Stimulated activated CD4-positive, alpha-beta T cell treated with anti-CD3 and anti-CD28 coated beads, Interleukin-1b, Interleukin-23, amount 100 ng/mL, for 1 hour (primary cell): ENCODE measurements at places on chromosomes 13 and 19.

DNA sequence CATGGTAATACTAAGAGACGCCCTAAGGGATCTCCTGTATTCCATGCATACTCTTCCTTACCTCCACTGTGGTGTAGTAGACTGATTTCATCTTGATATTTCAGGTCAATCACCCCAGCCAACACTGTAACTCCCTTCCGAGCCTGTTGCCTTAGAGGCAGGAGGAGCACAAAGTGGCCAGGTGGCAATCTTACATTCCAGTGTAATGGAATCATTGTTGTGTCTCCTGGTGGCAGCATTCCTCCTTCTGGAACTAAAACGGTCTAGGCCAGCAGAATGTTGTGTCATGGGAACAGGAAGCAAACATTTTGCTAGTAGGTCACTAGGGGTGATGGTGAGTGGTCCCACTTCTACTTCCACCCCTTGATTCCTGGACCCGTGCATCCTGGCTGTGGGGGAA lies 405.7 kb upstream of the SLC10A2 start:
- DNase-seq: no peak

GRCh38 chr13:85068231-85068630 lies 731.0 kb downstream of the SLITRK6 start:
- no peak for DNase-seq

DNA sequence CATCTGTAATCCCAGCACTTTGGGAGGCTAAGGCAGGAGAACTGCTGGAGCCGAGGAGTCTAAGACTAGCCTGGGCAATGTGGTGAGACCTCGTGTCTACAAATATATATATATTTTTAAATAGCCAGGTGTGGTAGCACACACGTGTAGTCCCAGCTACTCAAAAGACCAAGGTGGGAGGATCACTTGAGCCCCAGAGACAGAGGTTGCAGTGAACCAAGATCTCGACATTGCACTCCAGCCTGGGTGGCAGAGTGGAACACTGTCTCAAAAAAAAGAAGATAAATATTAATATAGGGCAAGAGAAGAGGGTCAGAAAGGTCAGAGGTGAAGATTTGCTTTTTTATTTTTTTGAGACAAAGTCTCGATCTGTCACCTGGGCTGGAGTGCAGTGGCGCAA lies 5.5 kb upstream of the MRPL4 start:
- no peak for DNase-seq

GRCh38 chr19:9008667-9009066 lies 1.5 kb downstream of the MUC16 start:
- no peak for DNase-seq

DNA sequence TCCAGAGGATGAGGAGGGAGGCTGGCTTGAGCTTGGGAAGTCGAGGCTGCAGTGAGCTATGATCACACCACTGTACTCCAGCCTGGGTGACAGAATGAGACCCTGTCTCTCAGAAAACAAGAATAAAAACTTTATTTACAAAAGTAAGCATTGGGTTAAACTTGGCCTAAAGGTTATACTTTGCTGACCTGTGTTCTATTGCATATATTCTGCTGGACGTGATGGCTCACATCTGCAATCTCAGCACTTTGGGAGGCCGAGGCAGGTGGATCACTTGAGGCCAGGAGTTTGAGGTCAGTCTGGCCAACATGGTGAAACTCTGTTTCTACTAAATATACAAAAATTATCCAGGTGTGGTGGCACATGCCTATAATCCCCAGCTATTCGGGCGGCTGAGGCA lies 6.6 kb upstream of the ARHGEF18 start:
- no peak for DNase-seq

GRCh38 chr13:94480672-94481145 lies 1.2 kb upstream of the DCT start:
- no peak for DNase-seq

DNA sequence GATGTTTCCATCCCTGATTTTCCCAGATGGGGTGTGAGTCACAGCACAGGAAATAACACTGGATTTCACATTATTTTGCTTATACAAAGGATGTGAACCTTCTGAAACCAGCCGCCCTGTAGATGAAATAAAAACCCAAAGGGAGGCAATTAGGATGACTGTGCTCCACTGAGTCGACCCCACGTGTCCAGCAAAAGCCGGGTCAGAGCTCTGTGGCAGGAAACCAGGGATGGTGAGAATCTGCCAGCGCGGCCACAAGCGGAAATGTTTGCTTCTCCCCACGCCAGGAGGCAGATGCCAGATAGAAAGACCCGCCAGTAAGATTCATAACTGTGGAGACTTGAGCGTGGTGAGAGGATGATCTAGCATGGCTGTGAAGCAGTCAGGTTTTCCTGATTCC lies 764.4 kb downstream of the LIG4 start:
- no peak for DNase-seq

DNA sequence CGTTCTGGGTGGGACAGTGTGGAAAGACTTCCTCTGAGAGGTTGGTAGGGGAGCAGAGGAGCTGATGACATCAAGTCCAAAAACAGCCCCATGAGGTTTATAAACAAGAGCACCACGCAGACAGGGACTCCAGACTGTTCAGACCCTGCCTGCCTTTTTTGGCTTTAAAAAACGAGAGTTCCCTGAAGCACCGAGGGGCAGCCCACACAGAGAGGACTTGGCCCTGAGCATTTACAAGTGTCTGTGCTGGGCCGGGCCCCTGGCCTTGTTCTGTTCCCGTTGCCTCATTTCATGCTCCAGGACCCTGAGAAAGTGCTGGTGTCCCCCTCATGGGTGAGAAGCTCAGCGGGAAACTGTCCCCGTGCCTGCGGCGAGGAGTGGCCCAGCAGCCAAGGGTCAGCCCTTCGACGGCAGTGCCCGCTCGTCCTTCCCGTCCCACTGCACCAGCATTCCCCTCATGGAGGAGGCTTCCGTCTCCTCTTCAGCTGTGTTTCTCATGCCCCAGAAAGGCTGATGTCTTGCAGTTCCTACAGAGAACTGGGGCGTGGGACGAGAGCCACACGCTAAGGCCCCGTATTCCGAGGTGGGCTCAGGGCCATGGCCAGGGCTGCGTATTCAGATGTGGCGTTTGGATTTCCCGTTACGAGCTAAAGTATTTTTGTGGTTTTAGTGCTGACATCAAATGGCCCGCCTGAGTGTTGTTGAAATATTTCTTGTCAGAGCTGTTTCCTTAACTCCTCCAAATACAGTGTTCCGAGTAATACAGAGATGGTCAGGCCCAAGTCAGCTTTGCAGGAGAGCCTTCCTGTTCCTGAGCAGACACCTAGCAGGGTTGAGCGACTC lies 93.5 kb downstream of the ATP11A start:
- no peak for DNase-seq

DNA sequence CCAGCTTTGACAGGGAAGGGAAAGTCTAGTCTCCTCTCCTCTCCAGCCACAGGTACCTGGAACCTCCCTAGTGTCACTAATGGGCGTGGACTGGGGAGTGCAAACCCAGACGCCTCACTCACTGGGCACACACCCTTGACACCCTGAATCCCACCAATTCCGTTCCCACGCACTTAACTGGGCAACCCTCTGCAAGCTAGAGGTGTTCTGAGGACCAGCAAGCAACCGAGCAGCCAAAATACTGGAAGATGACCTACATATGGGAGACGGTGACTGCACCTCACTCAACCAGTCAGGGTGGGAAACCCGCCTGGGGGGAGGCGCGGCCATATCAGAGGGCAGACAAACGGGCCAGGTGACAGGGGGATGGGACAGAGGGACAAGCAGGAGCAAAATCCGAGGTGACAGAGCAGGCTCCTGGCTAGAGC lies 991 bp downstream of the ABHD17A start:
- no peak for DNase-seq

GRCh38 chr19:19280561-19280960 lies 7.5 kb upstream of the TM6SF2 start:
- DNase-seq: no peak

DNA sequence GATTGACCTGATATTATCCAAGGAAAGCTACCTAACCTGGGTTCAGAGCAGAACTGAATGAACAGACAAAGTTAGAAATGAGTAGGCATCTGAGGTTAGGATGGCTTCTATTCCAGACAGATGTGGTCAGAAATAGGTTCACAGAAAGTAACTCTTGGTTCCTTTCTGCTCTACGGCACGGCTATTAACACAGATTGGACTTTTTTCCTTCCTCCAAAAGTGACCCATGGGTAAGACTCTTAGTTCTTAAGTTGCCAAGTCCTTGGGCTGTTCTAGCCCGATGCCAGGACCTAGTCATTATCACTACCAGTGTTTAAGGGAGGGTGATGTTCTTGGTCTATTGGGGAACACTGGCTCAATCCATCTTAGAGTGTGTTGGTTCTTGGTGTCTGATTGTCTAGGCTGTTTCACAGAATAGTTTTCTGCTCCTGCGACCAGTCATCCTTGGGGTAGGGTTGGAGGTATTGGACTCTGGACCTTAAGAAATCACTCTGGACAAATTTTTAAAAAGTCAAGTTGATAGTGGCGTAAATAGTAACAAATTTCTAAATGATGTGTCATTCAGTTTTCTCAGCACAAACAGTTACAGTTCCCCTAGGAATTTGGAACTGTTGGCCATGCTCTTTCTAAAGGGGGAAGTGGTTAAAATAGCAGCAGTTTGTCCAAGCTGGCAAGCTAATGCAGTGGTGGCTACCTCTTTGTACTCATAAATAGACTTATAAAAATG lies 60.1 kb upstream of the MYCBP2 start:
- no peak for DNase-seq

GRCh38 chr19:38845374-38846024 lies 4.3 kb downstream of the HNRNPL start:
- DNase-seq: no peak

GRCh38 chr19:44847144-44848035 lies 1.3 kb downstream of the NECTIN2 start:
- no peak for DNase-seq

DNA sequence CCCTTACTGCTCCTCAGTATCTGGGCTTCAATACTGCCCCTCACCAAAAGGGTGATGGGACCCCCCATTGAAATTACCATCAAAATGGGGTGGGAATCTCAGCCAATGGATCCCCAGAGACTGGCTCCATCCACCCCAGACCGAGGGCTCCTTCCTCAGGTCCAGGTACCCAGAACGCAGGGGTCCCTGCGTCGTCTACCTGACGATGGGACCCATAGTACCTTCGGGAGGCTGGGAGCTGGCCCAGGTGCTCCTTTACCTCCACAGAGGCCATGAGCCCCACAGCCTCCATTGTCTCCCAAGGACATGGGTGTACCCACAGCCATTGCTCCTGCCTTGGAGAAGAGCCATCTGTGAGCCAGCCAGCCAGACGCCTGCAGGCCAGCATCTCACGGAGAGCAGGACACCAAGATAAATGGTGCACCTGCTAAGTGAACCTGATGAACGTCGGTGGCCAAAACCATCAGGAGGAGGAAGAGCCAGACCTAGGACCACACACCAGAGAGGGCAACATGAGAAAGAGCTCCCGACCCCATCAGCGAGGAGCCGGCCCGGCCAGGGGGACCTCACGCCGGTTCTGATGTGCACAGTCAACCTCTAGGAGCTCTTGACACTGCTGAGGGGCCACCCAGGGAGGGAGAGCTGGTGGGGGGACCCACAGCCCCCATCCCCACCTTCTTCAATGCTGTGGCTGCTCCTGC lies 156.8 kb upstream of the SOX1 start:
- DNase-seq: no peak

DNA sequence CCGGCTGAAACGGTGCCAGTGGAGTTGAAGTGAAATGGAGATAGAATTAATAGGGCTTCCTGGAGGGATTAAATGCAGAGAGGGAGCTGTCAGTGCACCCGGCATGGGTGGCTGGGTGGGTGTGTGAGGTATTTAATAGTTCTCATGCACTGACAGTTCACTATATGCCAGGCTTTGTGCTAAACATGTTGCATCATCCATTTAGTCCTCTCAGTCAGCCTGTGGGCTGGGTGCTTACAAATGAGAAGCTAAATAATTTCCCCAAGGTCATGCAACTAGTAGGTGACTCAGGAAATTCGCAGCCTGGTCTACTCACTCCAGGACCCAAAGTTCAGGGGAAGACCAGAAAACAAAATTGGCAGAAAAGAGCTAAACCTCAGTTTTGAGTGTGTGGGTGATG lies 63.5 kb upstream of the SPATA13 start:
- DNase-seq: no peak

DNA sequence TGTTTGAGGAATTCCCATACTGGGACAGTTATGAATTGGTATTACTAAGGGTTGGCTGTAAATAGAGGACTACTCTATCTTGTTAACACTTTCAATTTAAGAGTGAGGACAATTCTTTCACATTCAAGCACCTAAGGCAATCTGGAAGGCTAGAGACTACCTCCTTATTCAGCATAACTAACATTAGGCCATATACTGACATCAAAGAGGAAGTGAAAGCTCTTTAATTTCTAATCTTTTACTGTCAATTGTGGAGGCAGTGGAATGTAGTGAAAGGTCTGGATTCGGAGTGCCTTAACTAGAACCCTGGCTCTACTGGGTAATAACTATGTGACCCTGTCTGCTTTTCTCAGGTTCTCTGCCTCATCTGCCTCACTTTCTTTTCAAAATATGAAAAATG lies 134.0 kb downstream of the UFM1 start:
- no peak for DNase-seq

DNA sequence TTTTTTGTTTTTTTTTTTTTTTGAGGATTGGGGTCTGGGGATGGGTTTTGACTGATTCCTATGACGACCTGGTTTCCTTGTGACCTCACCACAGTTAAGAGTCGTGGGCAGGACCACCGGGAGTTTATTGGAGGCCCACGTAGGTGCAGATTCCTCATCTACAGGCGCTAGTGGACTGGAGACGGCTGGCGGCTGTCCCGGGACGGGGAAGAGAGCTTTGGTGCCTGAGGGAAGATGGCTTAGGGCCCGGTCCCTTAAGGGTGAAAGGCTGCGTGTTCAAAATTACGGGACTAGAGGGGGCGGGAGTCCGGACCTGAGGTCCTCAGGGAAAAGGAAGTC lies 682 bp upstream of the TEAD2 start:
- DNase-seq: no peak

DNA sequence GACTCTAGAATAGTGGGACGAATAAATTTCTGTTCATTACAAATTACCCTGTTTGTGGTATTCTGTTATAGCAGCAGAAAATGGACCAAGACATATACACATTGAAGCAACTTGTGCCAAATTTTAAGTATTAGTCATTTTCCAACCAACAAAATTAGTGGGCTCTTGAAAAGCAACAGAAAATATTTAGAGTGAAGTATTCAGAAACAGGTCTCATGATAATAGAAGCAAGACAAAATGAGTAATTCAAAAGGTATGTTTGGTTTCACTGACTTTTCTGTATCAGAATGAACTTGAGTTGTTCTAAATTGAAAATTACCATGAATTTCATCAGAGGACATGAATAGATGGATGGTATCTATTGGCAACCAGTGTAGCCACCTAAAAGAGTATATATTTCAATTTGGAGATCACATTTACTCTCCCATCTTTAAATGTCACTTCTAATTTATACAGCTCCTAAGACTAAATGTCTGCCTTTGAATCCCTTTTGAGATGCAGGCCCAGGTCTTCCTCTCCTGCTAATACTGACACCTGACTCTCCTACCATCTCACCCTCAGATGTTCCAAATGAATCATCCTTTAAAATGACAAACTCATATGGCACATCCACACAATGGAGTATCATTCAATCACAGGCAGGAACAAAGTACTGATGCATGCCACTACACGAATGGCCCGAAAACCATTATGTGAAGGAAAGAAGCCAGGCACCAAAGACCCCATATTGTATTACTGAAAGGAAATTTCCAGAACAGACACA lies 40.7 kb upstream of the DOCK9 start:
- DNase-seq: no peak

- no peak for DNase-seq
Observed at GRCh38 chr13:28573595-28574373, 78.9 kb upstream of the FLT1 start.

- no peak for DNase-seq
Observed at GRCh38 chr13:28528848-28529247, 33.9 kb upstream of the FLT1 start.

- no peak for DNase-seq
Observed at GRCh38 chr13:46756977-46757376, 40.0 kb downstream of the ESD start.

GRCh38 chr13:76762721-76763120 lies 123.5 kb downstream of the KCTD12 start:
- DNase-seq: no peak
